ENCODE measurements at places on chromosomes 7 and 10. TPM values are rescaled to one million over a fixed set of nuclear protein-coding genes. Genes with fewer than 3 reads are reported as not detected.
A peak's percentile ranks its signal among the peaks of the same experiment; 100 is the strongest.

Gene IL6
- total RNA-seq: 110 TPM

Gene HOGA1
- total RNA-seq: 0.15 TPM

- DNase-seq: no peak
These were observed 30.3 kb upstream of the CCSER2 start for GRCh38 chr10:84298057-84298456.

DNA sequence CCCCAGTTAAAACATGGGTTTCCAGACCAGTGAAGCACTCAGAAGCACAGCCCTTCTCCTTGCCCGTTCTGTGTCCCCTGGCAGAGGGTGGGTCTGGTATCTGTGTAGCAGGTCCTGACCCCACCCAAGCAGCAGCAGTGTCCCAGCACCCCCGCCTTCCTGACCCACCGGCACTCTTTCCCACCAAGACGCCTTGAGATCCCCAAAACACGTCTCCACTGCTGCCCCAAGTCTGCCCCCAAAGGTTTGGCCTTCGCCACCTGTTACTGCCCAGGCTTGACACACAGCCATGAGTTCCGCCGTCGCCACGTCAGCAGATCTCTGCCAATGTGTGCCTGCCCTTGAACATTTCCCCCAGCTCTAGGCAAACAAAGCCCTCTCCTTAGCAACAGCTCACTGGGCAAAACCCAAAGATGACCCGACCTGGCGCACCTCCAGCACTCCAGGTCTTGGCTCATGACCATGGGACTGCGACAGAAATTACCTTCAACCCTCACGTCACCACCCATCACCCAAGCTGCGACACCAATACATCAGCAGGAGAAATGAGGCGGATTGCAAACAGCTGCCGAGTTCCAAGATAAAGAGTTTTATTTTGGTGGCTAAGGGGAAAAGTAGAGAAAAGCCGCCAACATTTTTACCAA is 75.6 kb downstream of the CTBP2 start:
- DNase-seq: peak; percentile 52

DNA sequence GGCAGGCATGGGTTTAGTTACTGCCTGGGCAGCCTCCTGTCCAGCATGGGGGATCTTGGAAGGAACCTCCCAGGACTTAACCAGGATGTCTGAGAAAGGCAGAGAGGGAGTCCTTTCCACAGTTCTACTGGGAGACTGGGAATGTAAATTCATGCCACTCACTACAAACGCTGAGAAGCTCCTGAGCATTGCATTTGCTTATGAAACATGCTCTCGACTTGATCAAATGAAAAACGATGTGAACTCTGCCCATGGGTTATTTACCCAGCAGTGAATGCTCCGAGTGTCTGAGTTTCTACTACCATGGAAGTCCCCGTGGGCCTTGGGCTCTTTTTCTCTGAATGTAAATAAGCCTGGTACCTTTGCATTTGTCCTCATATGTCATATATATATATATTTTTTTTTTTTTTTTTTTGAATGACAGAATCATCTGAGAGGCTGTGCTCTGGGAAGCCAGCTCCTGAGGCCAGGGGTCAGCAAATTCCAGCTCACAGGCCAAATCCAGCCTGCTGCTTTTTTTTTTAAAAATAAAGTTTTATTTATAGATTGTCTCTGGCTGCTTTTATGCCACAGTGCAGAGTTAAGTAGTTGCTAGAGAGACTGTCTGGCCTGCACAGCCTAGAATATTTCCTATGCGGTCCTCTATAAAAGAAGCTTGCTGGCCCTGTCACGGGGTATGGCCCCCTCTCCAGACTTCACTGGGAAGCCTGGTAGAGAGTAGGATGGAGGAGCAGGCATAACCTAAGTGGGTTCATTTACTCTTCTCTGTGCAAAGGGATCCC is 21.4 kb upstream of the RAPGEF5 start:
- no peak for DNase-seq

- peak; percentile 59 for DNase-seq
These were observed 108.3 kb downstream of the SUGCT start for GRCh38 chr7:40243076-40243475.

DNA sequence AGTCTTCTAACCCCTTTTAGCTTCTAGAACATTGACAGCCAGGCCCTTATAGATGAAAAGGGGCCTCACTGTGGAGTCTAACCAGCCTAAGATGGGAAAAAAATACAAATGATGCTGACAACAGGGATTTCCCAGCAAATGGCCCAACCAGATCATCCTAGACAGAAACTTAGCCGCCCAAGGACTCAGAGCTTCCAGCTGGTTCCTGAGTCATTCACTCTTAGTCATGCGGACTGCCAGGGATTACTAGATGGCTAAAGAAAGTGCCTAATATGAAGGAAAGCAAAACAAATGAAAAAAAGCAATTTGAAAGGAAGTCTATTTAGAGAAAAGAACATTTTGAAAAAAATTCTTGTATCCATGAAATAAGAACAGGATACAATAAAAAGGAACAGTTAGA is 23.7 kb downstream of the TSPAN14 start:
- DNase-seq: no peak

All from PC-3 (cell line).